ENCODE measurements at places on chromosomes 2 and 18.

DNA sequence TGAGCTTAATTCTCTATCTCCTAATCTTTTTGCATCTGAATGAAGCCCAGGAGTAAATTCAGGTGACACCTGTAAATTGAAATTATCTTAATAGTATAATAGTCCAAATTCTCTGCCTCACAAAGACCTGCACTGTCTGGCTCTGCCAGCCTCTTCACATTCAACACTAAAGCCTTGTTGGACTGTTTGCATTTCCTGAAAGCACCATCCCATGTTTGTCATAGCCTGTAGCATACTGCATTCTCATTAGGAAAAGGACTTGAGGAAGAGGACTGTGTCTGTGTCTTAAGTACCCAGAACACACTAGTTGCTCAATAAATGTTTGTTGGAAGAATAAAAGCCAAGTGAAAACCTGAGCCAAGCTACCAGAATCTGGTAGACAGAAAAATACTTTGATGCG lies 42.9 kb upstream of the GRHL1 start:
- DNase-seq, result no peak

DNA sequence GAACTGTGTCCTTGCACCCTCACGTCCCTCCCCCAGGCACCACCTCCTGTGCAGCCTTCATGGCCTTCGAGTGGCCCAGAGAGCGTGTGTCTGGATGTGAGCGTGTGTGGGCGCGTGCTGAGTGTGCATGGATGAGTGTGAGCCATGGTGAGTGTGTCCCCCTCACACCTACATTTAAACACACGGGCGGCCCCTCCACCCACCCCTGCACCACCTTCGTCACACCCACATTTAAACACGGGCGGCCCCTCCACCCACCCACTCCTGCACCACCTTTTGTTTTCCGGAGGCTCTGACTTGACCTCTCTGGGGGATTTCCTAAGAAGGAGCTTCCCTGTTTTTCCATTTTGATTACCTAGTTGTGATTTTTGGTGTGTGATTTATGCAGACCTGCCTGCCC lies 17.8 kb downstream of the DTYMK start:
- no peak for DNase-seq

DNA sequence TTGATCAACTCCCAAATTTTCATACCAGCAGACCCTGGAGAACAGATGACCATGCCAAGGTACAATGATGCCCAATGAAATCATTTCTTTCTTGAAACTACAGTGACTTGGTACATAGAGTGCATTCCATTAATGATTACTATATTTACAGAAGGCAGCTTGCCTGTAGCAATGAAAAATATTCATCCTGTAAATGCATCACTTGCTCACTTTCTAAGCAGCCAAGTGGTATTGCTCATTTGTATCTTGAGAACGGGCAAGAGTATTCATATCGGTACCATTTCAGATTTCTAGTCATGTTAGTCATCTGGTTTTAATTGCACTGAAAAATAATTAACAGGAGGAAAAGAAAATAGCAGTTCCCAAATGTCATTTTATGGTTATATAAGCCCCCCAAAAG lies 59.6 kb downstream of the VIL1 start:
- DNase-seq, result no peak

DNA sequence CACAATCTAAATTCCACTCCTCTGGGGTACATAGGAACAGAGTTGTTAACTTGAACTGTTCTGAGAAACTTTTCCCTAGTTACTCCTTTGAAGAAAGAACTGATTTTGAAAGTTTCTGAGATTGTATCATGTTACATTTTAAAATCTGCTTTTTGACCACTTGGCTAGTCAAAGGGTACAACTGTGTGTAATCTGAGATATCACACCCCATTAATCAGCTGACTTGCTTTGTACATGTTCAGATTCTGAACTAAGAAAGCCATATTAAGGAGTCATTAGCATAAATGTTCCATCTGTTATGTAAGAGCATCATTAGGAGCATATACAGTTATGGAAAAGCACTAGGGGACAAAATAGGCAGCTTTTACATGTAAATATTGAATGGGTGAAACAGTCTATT lies 3.8 kb upstream of the WDR35 start:
- no peak for DNase-seq

DNA sequence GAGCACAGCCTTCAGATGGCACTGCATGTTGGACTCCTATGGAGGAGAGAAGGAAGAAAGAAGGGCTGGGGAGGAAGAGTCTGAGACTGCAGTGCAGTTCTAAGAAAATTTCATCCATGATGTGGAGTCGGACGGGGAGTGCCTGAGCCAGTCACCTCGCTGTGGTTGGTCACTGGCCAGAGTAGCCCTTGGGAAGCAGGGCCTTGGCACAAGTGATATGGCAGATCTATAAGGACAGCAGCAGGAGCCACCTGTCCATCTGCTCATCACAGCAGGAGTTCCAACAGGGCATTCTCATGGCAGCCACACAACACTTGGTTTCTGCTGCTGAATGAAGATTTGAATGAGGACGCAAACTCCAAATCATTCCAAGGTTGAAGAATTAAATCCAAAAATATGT lies 314.8 kb downstream of the CYP26B1 start:
- no peak for DNase-seq

DNA sequence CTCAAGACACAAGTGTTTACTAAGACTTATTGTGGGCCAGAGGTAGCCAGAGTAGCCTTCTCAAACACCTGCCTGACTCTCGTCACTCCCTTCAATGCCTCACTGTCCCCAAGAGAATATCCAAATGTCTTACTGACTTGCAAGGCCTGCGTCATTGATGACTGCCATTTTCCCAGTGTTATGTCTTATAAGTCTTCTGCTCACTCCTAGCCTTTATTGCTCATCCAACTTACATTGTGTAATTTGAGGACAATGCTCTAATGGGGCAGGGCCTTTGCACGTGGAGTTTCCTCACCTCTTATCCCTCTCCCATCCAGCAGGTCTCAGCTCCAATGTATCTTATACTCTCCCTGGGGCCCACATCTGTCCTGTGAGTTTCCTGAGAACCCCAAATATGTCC lies 10.1 kb upstream of the CD226 start:
- no peak for DNase-seq

DNA sequence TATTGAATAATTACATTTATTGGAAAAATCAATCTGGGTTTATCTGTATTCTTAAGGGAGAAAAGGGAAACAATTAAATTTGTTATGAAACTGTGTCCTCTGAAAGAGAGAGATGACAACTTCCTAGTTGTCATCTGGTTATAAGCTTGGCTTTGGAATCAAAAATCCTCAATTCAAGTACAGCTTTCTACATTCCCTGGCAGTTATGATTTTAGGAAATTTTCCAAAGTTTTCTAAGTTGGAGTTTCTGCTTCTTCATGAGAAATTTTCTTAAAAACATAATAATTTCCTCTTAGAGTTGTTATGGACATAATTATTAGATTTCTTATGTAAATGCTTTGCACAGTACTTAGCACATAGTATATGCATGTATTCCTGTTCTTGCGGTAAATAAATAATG lies 625.6 kb upstream of the SLC39A10 start:
- DNase-seq, result no peak

DNA sequence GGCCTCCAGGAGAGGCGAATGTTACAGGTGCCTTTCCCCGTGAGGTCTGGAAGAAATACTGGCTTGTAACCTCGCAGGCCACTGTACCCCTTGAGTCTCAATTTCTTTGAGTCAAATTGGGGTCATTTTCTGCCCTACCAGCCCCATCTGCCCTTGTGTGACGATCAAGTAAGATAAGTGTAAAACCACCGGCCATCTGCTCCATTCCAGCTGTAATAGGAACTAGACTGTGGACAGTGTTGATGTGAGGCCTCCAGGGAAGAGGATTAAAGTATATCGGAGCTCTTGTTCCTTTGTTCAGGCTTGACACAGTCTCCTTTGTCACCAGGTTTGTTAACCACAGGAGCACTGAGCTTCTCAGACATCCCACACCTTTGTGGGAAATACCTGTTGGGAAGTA lies 65.6 kb downstream of the MRPS9 start:
- DNase-seq, result no peak

- no peak for DNase-seq
These were observed 79.3 kb upstream of the MMADHC start for GRCh38 chr2:149666809-149667320.

Measured in NCI-H69 (cell line).